ENCODE measurements at places on chromosomes 3 and 15.
A peak's percentile ranks its signal among the peaks of the same experiment; 100 is the strongest.

DNA sequence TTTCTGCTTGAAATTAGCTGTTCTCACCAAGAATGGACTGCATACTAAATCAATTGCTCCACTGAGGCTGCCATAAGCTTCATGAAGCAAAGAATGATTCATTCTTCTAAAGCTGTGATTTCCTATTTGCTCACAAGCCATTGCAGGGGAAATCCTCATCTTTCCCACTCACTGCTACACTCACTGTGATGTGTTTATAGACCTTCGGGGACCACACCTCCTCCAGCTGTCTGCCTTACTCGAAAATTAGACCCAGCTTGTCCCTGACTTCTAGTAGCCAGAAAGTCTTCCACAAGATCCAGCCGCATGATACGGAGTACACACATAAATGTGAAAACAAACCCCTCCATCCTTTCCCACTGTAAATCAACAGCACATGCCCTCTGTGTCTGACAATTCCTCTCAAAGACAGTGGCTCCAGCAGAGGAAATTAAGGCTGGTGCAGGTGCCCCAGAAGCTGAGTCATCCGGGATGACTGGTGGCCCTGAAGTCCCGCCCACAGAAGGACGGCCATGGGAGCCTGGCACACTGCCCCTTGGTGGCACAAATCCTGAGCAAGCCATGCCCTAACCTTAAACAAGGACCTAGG, 172.0 kb downstream of the STT3B start:
- DNase-seq: peak; percentile 48

DNA sequence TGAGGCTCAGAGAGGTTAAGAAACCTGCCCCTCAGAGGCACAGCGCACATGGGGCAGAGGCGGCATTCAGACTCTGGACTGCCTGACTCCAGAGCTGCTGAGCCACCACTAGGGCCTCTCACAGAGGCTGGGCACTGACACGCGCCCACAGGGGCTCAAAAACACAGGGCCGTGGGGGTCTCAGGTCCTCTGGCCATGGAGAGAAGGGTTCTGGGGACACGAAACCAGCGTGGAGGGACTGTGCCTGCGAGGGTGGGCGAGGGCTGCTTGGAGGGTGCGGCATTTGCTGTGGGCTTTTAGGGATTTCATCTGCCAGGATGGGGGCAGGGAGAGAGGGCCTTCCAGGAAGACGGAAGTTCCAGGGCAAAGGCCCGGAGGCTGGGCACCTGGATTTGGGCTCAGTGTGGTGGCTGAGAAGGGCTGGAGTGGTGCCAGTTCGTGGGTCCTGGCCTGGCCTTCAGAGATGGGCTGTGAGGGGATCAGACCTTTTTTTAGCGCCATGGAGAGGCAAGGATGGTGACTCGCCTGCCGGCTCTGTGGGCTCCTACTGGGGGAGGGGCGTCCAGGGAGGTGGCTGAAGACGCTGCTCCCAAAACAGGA, 69.6 kb downstream of the EFCAB12 start:
- DNase-seq: no peak

GRCh38 chr15:58201516-58201915, 63.3 kb downstream of the AQP9 start:
- DNase-seq: no peak

GRCh38 chr15:58491499-58492202, 59.9 kb downstream of the LIPC start:
- DNase-seq: no peak

GRCh38 chr3:147312786-147313280, 93.5 kb downstream of the ZIC4 start:
- no peak for DNase-seq
